ENCODE measurements at places on chromosomes 7 and 10. TPM values are rescaled to one million over a fixed set of nuclear protein-coding genes. Genes with fewer than 3 reads are reported as not detected.

The KNDC1 gene
- polyA plus RNA-seq = not detected

DNA sequence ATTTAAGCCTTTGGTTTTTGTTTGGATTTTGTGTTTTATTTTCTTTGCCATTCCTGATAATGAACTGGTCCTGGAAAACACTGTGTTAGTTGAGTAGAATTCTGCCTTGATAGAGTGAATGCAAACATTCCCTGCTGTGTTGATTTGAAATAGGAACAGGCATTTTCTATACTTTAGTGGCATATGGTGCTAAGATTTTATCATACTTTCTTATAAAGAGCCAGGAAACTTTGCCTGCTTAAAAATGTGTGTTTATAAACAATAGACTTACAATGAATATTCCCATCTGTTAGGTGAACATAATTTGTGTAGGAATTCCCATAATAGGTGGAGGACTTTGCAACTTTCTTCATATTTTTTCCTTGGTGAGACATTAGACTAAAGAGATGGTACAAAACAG, 333.3 kb downstream of the SDK1 start:
- no peaks in the 10 kb centered on the region for H3K4me1 ChIP-seq
- no peaks in the 10 kb centered on the region for H3K27me3 ChIP-seq
- H3K4me3 ChIP-seq = no peak overlapping the region
- H3K27ac ChIP-seq = no peak overlapping the region

DNA sequence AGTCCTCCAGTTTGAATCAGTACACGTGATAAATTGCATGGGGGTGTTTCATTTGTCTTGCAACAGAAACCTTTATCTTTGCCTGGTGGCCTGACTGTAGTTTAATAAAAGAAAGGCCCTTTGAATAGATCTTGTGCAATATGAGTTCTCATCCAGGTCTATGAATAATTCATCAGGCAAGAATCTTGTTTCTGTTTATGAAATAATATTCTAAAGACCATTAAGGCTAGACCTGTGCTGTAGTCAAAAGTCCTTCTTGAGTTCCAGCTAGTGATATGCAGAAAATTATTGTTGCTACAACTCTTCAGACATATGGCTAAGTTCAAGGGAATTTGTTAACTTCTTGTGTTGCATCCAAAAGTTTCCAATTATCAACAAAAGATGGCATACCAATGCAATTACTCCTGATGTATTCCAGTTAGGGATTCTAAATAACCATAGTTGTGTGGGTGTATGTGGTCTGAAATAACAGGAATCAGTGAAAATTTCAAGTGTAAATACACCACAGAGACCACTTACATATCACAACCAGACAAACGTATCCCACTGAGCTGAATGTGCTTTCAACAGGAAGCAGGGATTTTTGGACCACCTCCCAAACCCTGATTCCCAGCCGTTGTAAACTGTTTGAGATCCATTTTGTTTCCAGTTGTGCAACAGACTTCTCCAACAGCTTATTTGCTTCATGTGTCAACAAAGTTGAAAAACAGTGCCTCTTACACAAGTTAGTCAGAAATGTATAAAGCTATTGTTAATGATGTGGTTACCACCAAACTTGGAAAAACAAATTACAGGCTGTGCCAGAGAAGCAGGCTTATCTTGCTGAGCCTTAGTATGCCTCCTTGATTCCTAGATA, 54.7 kb upstream of the BICC1 start:
- no peaks in the 10 kb centered on the region for H3K27me3 ChIP-seq
- DNase-seq = no peak
- no peak overlapping the region for H3K4me3 ChIP-seq
- H3K4me1 ChIP-seq = no peaks in the 10 kb centered on the region

DNA sequence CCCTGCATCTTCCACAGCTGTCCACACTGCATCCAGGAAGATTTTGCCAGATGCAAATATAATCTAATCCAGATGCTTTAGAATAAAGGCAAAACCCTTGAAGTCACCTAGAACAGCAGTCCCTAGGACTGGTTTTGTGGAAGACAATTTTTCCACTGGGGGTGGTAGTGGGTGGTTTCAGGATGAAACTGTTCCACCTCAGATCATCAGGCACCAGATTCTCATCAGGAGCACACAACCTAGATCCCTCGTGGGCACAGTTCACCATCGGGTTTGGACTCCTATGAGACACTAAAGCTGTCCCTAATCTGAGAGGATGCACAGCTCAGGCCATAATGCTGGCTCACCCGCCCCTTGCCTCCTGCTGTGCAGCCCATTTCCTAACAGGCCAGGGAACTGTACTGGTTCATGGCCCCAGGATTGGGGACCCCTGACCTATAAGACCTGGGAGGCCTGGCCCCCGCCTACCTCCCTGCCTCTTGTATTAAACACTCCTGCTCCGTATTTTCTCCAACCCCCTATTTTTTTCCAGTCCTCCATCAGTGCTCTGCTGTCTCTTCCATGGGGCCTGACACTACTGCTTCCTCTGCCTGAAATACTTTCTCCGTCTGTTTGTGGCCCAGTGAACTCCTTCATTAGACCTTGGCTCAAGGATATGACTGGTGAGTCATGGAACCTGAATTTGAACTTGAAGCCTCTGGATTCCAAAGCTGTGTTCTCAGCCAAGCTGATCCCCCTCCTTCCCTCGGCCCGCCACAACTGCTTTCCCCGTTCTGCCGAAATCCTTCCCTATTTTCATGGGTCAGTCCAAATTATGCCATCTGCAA, 79.9 kb upstream of the RHEB start:
- H3K27me3 ChIP-seq = no peaks in the 10 kb centered on the region
- peaks cover 1% of the 10 kb centered on the region for H3K36me3 ChIP-seq
- H3K4me1 ChIP-seq = no peaks in the 10 kb centered on the region

DNA sequence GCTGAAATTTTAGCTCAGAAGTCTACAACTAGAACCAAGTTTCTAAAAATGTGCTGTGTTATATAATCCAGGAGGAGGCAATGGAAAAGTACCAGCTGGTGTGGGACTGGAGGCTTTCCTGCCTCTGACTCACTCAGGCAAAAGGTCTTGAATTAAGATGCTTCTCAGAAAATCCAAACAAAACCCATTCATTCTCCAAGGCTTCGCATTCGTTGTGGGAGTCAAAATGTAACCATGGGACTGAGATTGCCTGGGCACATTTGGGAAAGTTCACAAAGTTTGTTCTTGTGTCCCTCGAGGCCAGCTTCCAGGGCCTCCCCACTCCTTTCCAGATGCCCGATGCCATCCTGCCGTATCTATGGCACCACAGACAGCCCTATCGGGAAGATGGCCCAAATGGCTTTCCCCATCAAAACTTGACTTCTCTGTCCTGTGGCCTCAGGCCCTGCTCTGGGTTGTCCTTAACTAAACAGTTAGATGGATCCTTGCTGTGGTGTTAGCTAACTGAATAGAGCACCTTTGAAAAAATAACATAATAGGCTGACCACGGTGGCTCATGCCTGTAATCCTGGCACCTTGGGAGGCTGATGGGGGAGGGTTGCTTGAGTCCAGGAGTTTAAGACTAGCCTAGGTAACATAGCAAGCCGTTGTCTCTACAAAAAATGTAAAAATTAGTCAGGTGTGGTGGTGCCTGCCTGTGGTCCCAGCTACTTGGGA, 180.5 kb downstream of the PFKFB3 start:
- H3K27me3 ChIP-seq = no peaks in the 10 kb centered on the region
- no peak overlapping the region for H3K27ac ChIP-seq
- H3K4me3 ChIP-seq = no peak overlapping the region
- H3K4me1 ChIP-seq = peaks cover 13% of the 10 kb centered on the region
- no peaks in the 10 kb centered on the region for H3K36me3 ChIP-seq

- no peak for DNase-seq
- H3K36me3 ChIP-seq = no peaks in the 10 kb centered on the region
- no peaks in the 10 kb centered on the region for H3K4me1 ChIP-seq
- no peaks in the 10 kb centered on the region for H3K27me3 ChIP-seq
- no peak overlapping the region for H3K4me3 ChIP-seq
Measured at GRCh38 chr10:118966076-118966849, 63.3 kb upstream of the NANOS1 start.

The CYP26C1 gene
- polyA plus RNA-seq = 0.08 TPM

DNA sequence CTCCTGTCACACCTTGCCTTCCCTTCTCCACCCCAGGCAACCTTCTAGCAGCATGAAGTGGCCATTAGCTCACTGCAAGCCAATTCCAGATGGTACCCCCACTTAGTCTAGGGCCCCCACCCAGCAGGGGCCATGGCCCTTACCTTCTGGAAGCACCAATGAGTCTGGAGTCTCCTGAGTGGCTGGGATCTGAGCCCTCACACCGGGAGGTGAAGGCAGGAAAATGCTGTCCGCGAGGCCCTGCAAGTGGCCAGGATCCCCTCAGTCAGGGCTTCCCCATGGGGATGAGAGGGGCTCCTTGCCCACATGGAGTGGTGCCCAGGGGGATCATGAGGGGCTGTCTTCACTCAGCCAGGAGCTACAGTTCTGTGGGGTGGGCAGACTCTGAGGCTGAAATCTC, 4.6 kb downstream of the AQP1 start:
- H3K4me1 ChIP-seq = no peaks in the 10 kb centered on the region
- no peaks in the 10 kb centered on the region for H3K27me3 ChIP-seq
- no peaks in the 10 kb centered on the region for H3K36me3 ChIP-seq
- no peak overlapping the region for H3K4me3 ChIP-seq
- DNase-seq = no peak

- H3K27ac ChIP-seq = no peak overlapping the region
- no peaks in the 10 kb centered on the region for H3K36me3 ChIP-seq
- DNase-seq = no peak
- H3K4me1 ChIP-seq = peaks cover 24% of the 10 kb centered on the region
- no peak overlapping the region for H3K4me3 ChIP-seq
Measured at GRCh38 chr10:26217396-26218086, 967 bp downstream of the GAD2 start.

DNA sequence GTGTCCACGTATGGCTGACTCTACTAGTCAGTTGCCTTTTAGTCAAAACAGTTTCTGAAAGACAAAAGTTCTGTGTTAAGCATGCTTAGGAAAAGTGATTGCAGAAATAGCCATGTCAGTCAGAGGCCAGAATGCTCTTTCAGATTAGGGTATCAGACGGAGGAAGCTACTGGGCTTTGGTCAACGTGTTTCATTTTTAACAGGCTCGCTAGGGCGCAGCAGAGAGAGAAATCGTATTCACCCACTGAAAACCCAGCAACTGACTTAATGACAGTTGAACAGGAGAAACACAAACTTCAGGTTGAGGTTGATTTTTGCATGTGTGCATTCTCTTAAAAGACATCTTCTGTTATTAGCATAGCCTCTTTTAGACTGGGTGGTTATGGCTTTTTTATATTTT, 322.6 kb upstream of the KIAA1217 start:
- H3K36me3 ChIP-seq = no peaks in the 10 kb centered on the region
- DNase-seq = no peak
- H3K4me1 ChIP-seq = no peaks in the 10 kb centered on the region
- no peak overlapping the region for H3K27ac ChIP-seq

DNA sequence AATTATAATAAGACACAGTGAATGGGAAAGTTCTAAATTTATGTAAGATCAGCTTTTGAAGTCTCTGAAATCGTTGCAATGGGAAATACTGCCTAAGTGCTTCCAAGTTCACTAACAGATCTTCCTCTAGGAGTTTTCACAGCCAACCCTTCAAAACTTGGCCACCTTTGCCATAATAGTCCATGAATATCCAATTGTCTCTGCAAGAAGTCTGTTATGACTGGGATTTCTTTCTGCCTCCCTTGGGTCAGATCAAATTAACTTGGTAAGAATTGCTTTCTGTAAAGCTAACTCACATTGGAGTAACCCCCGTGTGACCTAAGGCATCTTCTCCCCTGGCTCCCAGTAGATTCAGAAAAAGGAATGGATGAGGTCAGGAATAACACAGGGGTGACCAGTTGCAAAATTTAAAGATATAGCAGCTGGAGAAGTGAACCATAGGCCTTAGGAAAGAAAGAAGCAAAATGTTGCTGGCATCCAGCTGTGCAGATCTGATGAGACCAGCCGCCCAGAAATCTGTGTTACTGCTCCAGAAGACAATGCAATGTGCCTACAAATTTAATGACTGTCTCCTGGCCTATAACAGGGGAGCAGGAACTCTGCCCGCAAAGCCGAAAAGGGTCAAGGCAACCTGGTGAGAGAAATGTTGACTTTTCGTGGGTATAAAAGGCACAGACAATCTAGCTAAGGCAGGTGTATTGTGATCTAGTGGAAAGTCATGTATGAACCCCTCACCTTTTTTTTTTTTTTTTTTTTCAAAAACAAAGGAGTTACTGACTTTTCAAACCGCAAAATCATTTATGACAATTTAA, 7.5 kb upstream of the OPTN start:
- H3K36me3 ChIP-seq = no peaks in the 10 kb centered on the region
- no peaks in the 10 kb centered on the region for H3K27me3 ChIP-seq
- H3K4me1 ChIP-seq = peaks cover 7% of the 10 kb centered on the region

The CRYGN gene
- not detected for polyA plus RNA-seq

The SPDYE1 gene
- not detected for polyA plus RNA-seq

GRCh38 chr10:29141761-29142160, 147.1 kb upstream of the LYZL1 start:
- no peaks in the 10 kb centered on the region for H3K4me1 ChIP-seq
- no peak overlapping the region for H3K27ac ChIP-seq
- H3K27me3 ChIP-seq = no peaks in the 10 kb centered on the region
- DNase-seq = no peak
- H3K36me3 ChIP-seq = no peaks in the 10 kb centered on the region

The AKR1B15 gene
- polyA plus RNA-seq = not detected

The SCIN gene
- not detected for polyA plus RNA-seq

DNA sequence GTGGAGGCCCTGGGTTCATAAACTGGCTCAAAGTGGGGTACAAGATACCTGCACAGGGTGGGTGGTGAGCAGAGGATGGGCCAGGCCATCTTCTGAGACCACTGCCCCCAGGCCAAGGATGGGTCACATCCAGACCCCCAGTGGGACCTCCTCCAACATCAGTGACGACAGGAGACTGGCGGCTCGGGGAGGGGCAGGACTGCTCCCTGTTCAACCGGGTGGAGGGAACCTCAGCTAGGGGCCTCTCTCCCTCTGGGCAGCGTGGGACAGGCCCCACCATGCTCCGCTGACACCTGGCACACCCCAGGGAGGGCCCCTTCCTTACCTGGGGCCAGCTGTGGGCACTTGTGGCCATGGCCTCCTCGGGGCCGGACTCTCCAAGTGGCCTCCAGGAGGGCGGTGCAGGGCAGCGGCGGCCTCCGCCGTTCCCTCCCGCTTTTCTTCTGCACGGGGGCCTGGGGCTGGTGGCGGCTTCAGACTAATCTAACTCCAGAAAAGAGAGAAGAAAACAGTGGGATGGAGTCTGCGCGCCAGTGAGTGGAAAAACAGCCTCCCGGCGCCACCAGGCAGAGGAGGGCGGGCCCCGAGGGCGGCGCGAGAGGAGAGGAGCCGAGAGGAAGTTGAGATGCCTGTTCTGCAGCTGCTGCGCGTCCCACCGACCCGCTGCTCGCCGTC, at the start of gene CALHM2:
TSS of gene CALHM2 (minus strand) at position 540 of the 675 bp plus-strand sequence. CDS start 2,429 bp downstream, outside the sequence.
- H3K36me3 ChIP-seq = peaks cover 14% of the 10 kb centered on the region
- peak; percentile 45 for DNase-seq
- peak within 1 kb of the TSS; percentile 72 for H3K27ac ChIP-seq
- H3K27me3 ChIP-seq = no peaks in the 10 kb centered on the region

DNA sequence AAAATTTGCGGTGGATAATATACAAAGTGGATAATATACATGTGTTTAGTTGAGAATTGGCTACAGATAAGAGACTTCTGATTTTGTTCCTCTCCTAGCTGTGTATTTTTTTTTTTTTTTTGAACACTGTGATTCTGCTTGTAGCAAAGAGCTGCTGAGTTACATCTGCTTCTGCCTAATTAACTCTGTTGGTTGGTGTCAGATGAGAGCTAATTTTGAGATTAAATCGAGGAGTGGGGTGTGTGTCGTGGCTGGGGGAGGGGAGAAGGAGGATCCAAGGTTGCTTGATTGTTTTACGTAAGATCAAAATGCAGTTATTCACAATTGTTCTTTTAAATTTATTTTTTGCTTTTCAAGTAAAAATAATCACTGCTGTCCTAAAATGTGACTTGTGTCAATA, 11.3 kb downstream of the KAT6B start:
- DNase-seq = no peak
- no peak overlapping the region for H3K27ac ChIP-seq
- H3K36me3 ChIP-seq = peaks cover 5% of the 10 kb centered on the region
